Central memory CD8-positive, alpha-beta T cell (primary cell): ENCODE measurements at places on chromosomes 7 and 10.
A peak's percentile ranks its signal among the peaks of the same experiment; 100 is the strongest.

GRCh38 chr10:70758757-70759514, 26.2 kb downstream of the TBATA start:
- DNase-seq, result peak; percentile 54

DNA sequence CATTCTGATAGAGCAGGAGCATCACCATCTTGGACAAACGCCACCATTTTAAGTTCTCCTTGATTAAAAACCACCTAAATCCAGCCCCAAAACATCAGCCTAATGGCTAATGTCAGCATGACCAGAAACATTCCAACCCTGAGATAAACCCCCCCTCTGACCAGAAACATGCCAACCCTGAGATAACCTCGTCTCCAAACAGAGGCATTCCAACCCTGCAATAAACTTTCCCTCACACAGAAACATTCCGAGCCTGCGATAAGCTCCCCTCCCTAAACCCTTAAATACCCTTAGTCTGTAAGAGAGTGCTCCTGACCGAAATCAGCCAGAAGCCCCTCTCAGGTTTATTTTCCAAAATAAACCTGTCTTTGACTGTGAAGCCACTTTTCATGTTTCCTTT, 76.5 kb downstream of the ADARB2 start:
- no peak for DNase-seq

DNA sequence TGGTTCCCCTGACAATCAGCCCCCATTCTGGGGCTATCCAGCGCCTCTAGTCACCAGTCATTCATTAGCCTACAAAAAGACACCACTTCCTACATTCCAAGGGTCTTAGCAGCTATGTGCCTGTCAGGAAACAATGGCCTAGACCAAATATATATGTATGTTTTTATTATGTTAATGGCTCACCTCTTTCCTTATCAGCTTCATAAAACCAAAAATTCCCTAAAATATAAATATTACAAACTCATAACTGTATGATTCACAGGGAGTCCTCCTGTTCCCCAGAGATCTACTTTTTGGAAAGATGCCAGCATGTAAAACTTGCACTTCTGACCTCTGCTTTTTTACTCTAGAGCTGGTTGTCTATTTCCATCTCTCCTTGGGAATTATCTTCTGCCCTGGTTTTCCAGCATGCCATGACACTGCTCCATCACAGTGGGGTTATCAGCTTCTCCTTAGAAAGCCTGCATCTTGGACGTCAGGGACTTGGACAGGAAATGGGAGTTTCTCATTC, 79.2 kb downstream of the ABCA13 start:
- DNase-seq, result no peak

- DNase-seq, result no peak
These were observed 1.1 kb upstream of the KLF14 start for GRCh38 chr7:130734815-130735716.

GRCh38 chr10:14588084-14588937, 186.4 kb downstream of the FAM107B start:
- DNase-seq, result no peak

DNA sequence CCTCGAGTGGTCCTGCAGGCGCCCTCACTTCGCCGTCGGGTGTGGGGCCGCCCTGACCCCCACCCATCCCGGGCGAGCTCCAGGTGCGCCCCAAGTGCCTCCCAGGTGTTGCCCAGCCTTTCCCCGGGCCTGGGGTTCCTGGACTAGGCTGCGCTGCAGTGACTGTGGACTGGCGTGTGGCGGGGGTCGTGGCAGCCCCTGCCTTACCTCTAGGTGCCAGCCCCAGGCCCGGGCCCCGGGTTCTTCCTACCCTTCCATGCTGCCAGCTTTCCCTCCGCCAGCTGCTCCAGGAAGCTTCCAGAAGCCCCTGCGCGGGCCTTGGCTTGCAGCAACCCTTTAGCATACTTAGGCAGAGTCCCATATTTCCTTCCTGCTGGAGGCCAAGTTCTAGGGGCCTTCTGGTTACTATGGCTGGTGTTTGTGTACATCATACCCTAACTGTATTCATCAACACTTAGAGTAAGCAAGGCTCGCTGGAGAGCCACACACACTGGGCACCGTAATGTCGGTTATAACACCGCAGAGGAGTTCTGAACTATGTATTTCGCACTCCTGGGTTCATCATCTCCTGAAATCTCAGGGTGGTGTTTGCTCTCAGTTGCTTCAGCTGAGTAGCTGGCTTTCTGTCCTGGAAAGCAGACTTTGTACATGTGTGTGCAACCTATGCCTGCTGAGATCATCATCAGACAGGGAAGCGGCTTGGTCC, 471 bp downstream of the MGMT start:
- no peak for DNase-seq

DNA sequence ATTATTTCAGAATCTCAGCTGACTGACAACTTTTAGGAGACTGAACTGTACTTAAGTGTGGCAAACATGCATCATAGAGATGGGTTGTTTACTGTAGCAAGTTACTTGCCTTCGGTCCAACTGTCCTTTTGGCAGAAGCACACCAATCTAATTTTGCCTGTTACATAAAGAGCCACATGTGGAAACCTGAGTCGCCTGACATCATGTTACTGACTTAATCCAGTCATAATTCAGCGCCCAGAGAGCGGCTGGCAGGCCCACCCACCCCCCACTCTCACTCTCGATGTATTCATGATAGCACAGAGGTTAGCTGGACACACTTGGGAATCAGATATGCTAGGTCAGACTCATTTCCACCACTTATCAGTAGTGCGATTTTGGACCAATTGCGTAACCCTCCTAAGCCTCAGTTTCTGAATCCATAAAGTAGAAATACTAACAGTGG, 57.3 kb upstream of the CAPZA2 start:
- no peak for DNase-seq

- no peak for DNase-seq
These were observed 1.9 kb upstream of the MALRD1 start for GRCh38 chr10:19046679-19047078.

DNA sequence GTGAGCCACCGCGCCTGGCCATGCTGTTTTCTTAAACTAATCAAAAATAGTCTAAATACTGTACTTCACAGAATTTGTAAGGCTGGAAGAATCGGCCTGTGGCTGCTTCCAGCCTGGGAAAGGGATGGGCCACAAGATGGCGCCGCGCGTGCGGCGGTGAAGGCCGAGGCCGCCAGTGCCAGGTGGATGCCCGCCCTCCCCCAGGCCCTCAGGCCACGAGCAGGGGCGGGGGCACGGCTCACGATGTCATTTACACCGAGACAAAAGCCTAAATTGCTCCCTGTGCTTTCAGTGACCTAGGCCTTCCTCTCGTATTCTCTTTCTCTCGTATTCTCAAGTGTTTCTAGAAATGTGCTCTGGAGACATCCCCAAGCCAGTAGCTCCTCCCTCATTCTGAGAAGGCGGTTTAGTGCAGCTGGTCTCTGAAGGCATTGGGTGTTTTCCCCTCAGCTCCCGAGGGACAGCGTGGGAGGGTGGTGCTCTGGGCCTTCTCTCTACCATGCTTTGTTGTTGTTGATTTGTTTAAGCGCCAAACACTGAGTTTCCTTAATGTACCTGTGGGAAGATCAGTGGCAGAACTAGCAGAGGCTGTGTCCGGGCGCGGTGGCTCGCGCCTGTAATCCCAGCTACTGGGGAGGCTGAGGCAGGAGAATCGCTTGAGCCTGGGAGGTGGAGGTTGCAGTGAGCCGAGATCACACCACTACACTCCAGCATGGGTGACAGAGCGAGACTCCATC, 68.4 kb downstream of the CDC123 start:
- peak; percentile 51 for DNase-seq

DNA sequence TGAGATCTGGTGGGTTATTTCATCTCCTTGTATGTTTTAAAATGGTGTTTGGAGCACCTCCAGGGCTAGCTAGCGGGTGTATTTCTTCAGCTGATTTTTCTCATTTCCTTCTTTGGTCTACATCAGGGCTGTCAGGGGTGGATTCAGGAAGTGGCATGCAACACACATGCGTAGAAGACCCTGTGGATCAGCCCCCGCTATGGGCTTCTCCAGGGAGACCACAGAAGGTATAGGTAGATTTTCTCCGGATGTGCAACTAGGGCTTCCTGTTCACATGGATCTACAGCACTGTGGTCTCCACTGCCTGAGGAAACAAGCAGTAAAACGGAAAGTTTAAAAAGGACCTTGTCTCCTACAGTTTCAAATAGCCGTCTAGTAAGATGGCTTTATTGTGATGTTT, 10.4 kb downstream of the NUB1 start:
- peak; percentile 31 for DNase-seq
